ENCODE measurements at places on chromosomes 6 and 20.

GRCh38 chr20:10807013-10807412 lies 133.2 kb upstream of the JAG1 start:
- no peak for DNase-seq

DNA sequence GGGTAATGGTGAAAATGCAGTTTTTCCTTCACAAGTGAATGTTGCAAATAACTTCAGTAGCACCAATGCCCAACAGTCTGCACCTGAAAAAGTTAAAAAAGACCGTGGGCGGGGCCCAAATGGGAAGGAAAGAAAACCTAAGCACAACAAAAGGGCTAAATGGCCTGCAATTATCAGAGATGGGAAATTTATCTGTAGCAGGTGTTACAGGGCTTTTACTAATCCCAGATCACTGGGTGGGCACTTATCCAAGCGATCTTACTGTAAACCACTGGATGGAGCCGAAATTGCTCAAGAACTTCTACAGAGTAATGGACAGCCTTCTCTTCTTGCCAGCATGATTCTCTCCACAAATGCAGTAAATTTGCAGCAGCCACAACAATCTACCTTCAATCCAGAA lies 64.8 kb upstream of the SMIM8 start:
- DNase-seq: peak; percentile 17

DNA sequence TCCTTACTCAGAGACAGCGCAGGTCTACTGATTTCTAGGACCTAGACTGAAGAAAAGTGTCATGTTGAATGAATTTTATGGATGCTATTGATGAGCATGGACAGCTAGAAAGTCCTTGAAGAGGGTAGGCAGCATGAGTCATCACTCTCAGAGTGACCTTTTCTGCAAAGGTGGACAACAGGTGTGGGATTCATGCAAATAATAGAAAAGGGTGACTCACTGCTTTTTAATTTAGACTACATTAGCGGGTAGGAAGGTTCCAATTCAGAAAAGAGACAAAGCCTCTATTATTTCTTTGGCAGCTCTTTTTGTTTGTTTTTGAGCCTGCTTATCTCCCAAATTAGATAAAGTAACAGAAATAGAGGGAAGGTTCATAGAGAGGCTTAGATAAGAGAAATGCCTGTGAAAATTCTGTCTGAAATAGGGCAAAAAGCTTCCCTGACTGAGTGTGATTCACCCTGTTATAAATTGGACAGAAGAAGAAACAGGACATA lies 191.4 kb downstream of the TENT5A start:
- no peak for DNase-seq

- no peak for DNase-seq
Observed at GRCh38 chr6:122363769-122364483, 35.5 kb upstream of the HSF2 start.

DNA sequence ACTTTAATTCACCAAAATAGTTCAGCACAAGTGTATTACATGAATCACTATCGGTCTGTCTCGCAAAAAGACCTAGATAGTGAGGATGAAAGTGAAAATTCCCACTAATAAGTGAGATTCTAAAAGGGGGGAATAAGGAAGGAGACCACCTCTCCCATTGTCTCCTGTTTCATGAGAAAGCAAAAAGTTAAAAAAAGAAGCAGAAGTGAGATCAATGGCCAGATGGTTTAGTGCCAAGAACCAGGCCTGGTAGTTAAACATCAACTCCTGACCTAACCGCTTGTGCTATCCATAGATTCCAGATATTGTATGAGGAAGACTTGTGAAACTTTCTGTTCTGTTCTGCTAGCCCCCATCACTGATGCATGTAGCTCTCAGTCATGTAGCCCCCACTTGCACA lies 293.0 kb downstream of the RNGTT start:
- no peak for DNase-seq

GRCh38 chr6:141202626-141203025 lies 930.1 kb upstream of the GJE1 start:
- no peak for DNase-seq

- no peak for DNase-seq
Observed at GRCh38 chr6:16840725-16841124, 79.5 kb upstream of the ATXN1 start.

- DNase-seq: no peak
Observed at GRCh38 chr20:57509665-57510237, 15.2 kb downstream of the CTCFL start.

DNA sequence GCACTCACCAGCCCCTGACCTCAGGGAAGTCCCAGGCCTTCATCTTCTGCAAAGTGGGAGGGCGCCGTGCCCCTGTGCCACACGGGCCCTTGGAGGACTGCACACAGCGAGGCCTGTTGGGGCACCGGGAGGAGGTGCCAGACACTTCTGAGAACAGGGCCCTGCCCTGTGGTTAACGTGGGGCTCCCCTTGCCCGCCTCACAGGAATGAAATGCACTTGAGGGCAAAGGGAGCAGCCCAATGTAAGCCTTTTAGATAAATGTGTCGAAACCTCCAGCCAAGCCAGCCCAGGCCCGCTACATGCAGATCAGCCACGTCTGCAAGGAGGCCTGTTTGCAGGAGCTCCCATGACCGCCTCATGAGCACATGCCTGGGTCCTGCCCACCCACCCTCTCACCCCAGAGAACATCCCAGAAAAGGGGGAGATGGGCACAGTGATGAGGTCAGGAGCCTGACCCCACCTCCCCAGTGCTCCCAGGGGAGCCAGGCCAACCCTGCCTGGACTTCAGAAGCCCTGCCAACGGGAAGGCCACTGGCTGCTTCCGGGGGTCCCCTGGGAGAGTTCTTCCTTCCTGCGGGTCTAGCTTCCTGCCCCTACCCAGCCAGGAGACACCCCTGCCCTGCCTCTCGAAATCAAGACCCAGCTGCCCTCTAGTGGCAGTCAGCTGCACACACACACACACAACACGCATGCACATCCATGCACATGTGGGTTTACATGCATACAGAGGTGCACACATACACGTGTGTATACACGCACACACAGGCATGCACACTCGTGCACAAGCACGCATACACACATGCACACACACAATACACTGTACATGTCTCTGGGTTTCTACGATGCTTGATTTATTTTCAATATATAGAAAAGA lies 178.7 kb downstream of the TAF4 start:
- peak; percentile 29 for DNase-seq

DNA sequence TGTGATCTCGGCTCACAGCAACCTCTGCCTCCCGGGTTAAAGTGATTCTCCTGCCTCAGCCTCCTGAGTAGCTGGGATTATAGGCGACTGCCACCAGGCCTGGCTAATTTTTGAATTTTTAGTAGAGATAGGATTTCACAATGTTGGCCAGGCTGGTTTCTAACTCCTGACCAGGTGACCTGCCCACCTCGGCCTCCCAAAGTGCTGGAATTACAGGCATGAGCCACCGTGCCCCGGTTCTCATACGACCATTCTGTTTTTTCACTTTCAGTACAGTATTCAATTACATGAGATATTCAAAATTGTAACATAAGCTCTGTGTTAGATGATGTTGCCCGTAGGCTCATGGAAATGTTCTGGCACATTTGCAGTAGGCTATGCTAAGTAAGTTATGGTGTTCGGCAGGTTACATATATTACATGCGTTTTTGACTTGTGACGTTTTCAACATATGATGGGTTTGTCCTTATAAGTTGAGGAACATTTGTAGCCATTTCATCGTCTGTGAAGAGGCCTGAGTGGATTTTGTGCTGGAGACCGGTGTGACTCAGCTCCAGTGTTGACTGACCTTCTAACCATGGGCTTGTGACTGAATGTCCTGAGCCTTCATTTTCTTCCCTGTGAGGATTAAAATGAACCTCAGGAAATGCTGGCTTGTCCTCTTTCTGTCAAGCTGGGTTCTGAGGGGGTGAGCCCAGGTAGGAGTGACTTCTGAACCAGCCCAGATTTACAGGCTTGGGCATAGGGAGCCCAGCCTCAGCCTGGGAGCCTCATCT lies 12.2 kb downstream of the PPARD start:
- DNase-seq: no peak

GRCh38 chr6:75479712-75480111 lies 13.9 kb downstream of the FILIP1 start:
- DNase-seq: no peak

- no peak for DNase-seq
Observed at GRCh38 chr6:88662653-88663174, 300.7 kb downstream of the RNGTT start.

DNA sequence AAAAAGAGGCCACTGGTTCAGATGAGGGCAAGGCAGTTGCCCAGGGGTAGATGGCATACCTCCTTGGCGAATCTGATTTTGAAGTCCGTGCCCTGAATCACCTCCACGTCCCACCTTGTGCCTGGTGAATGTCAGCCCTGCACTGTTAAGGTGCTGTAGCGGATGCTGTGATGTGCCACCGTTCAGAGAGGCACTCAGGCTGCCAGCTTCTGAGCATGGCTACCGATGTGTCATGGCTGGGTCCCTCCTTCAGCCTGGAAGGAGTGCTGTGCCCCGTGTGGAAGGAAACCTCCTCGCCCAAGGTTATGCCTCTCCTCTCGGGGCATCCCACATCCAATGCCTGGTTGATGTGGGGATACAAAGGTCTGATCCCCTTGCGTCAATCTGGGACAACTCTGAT lies 43.6 kb downstream of the UST start:
- DNase-seq: no peak

- DNase-seq: peak; percentile 14
Observed at GRCh38 chr6:107625264-107625663, 135.3 kb downstream of the SOBP start.

GRCh38 chr6:68760485-68760884 lies 125.4 kb downstream of the ADGRB3 start:
- DNase-seq: no peak

GRCh38 chr6:157283330-157283898 lies 39.9 kb downstream of the TMEM242 start:
- DNase-seq: no peak

- DNase-seq: no peak
Observed at GRCh38 chr20:19022791-19023448, 189.5 kb upstream of the SLC24A3 start.

GRCh38 chr6:82906489-82906888 lies 159.2 kb downstream of the UBE3D start:
- no peak for DNase-seq

- DNase-seq: no peak
Observed at GRCh38 chr6:35178932-35179832, 34.6 kb upstream of the SCUBE3 start.

- DNase-seq: no peak
Observed at GRCh38 chr6:151773382-151773781, 34.1 kb upstream of the ESR1 start.

DNA sequence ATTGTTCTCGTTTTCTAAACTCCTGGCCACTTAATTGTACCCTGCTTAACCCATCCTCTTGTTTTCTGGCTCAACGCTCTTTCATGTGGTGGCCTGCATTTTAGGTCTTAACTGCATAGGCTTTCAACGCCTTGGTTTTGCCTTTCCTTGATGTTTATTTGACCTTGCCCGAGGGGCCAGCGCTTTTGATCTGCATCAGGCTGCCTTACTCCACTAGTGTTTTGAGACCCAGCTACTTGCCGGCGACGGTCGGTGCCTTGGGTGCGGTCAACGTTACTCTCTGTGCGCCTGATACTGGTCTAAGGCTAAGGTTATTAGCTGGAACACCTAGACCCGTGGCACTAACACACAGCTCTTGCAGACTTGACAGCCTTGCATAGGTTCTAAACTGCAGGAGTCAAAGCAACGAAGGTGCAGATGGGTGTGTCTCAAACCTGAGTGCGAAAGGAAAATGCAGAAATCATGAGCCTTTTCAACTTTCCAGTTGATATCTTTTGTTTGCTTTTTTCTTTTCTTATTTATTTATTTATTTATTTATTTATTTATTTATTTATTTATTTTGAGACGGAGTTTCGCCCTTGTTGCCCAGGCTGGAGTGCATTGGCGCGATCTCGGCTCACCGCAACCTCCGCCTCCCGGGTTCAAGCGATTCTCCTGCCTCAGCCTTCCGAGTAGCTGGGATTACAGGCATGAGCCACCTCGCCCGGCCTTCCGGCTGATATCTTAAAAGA lies 138.8 kb downstream of the HFE start:
- DNase-seq: no peak

GRCh38 chr20:18403269-18403668 lies 63.6 kb downstream of the DZANK1 start:
- no peak for DNase-seq

- DNase-seq: no peak
Observed at GRCh38 chr6:151999194-151999593, 191.7 kb downstream of the ESR1 start.

- DNase-seq: no peak
Observed at GRCh38 chr6:154247119-154247861, 109.3 kb downstream of the IPCEF1 start.

DNA sequence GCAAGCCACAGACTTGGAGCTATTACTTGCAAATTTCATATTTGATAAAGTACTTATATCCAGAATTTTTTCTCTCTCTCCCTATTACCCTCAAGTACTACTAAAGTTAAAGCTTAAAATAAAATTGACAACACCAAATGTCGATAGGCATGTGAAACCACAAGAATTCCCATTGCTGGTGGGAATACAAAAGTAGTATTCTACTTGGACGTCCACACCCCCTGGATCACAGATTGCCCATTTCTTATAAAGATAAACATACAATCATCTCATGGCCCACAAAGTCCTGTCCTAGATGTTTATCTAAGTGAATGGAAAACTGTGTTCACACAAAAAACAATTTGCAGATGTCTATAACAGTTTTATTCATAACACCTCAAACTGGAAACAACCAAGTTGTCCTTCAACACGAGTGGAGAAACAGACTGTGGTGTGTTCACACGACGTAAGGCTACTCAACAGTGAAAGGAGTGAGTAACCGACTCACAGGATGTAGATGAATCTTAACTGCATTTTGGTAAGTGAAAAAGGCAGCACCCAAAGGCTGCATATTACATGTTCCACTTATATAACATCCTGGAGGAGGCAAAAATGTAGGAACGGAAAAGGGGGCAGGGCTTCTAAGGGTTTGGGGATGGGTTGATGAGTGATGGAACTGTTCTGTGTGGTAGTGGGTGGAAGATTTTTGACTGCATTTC lies 297.4 kb downstream of the THBS2 start:
- no peak for DNase-seq

DNA sequence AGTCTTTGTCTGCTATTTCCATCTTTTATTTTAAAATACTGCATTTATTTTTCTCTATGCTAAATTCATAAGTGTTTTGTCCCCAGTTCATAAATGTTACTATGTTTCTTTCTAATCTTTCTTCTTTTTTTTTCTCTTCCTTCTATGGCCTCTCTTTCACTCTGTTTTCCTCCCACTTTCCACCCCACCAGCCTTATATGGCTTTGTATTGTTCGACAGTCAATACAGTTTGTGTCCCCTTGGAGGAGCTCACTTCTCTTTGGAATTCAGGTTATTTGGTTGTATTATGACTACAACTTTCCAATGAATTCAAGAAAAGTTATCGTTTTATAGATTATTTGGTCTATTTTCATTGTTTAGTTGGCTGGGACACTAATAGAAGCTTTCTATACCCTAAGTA lies 393.5 kb downstream of the NKAIN2 start:
- peak; percentile 35 for DNase-seq

- no peak for DNase-seq
Observed at GRCh38 chr6:14597090-14597489, 479.5 kb downstream of the CD83 start.

GRCh38 chr6:7260291-7261031 lies 52.5 kb downstream of the SSR1 start:
- DNase-seq: no peak

GRCh38 chr6:54426995-54427394 lies 118.8 kb downstream of the TINAG start:
- no peak for DNase-seq

Measured in NCI-H2081 (cell line).